ENCODE measurements at places on chromosomes 5 and 9.

GRCh38 chr5:37437711-37438110 lies 58.6 kb downstream of the WDR70 start:
- DNase-seq, result no peak

GRCh38 chr5:442335-443238 lies at the start of gene EXOC3:
Gene EXOC3 (plus strand): TSS chr5:443176. CDS start chr5:446206, 3,030 bp downstream.
- DNase-seq, result no peak

DNA sequence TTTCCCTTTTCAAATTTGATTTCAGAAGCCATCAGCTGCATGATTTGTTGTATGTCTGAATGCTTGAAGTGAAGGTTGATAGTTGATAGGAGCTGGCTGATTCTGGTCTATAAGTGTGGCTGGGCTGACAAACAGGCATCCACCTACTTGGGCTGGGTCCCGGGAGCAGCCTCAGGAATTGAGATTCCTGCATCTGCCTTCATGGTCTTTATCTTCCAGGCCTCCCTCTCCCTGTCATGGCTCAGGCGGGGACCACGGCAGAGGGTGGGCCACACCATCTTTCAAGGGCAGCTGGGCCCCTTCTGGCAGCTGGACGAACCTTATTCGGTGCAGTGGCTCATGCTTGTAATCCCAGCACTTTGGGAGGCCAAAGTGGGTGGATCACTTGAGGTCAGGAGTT lies 55.9 kb downstream of the ROPN1L start:
- DNase-seq, result no peak

DNA sequence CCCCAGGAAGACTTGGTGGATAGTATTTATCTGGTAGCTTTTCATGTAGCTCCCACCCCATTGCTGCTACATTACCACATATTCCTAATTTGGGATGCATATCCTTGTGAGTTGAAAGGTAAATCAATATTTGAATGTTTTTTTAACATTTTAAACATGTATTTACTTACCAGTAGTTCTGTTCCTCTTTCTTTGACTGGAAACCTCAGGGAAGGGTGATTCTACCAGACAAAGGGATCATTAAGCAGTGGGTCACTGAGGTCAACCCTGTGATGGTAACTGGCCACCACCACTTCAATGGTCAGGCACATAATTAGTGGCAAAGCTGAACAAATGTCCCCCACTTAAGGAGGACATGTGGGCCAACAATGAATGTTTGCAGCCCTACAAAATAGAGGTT lies 27.2 kb upstream of the KLF9 start:
- DNase-seq, result no peak
